ENCODE measurements at places on chromosomes 7 and 10.

GRCh38 chr10:102682981-102683380, 31.2 kb downstream of the ARL3 start:
- H3K27ac ChIP-seq, result no peak overlapping the region
- H3K27me3 ChIP-seq, result no peaks in the 10 kb centered on the region
- H3K4me3 ChIP-seq, result no peak overlapping the region
- H3K36me3 ChIP-seq, result peaks cover 6% of the 10 kb centered on the region
- H3K4me1 ChIP-seq, result peaks cover 6% of the 10 kb centered on the region

GRCh38 chr7:42492920-42493319, 255.9 kb upstream of the GLI3 start:
- no peaks in the 10 kb centered on the region for H3K36me3 ChIP-seq
- no peak overlapping the region for H3K27ac ChIP-seq
- no peaks in the 10 kb centered on the region for H3K4me1 ChIP-seq
- no peaks in the 10 kb centered on the region for H3K27me3 ChIP-seq

GRCh38 chr7:26008428-26008827, 143.6 kb upstream of the NFE2L3 start:
- no peaks in the 10 kb centered on the region for H3K4me1 ChIP-seq
- DNase-seq, result no peak
- peaks cover 34% of the 10 kb centered on the region for H3K27me3 ChIP-seq
- H3K27ac ChIP-seq, result no peak overlapping the region
- no peaks in the 10 kb centered on the region for H3K36me3 ChIP-seq

DNA sequence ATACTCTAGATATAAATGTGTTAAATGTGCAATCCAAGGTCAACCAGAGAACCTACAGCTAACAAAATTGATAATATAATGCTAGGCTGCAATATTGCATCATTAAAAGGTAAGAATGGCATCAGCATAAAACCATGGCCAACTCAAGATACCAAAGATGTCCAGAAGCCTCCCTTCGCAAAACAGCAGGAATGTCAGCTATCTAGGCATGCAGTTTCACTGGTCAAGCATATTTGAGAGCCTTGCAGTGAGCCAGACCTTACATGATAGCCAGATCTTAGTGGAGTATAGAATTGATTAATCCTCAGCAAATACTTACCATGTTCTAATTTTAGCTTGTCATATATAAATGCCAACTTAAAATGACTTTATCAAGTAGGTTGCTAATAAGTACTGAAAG, 138.8 kb downstream of the ZEB1 start:
- no peak overlapping the region for H3K27ac ChIP-seq
- peaks cover 30% of the 10 kb centered on the region for H3K4me1 ChIP-seq
- DNase-seq, result no peak
- H3K4me3 ChIP-seq, result no peak overlapping the region
- H3K36me3 ChIP-seq, result peaks cover 6% of the 10 kb centered on the region

GRCh38 chr7:151742713-151743480, 134.0 kb downstream of the PRKAG2 start:
- no peak for DNase-seq
- H3K4me3 ChIP-seq, result no peak overlapping the region
- no peak overlapping the region for H3K27ac ChIP-seq
- H3K36me3 ChIP-seq, result no peaks in the 10 kb centered on the region
- no peaks in the 10 kb centered on the region for H3K27me3 ChIP-seq

DNA sequence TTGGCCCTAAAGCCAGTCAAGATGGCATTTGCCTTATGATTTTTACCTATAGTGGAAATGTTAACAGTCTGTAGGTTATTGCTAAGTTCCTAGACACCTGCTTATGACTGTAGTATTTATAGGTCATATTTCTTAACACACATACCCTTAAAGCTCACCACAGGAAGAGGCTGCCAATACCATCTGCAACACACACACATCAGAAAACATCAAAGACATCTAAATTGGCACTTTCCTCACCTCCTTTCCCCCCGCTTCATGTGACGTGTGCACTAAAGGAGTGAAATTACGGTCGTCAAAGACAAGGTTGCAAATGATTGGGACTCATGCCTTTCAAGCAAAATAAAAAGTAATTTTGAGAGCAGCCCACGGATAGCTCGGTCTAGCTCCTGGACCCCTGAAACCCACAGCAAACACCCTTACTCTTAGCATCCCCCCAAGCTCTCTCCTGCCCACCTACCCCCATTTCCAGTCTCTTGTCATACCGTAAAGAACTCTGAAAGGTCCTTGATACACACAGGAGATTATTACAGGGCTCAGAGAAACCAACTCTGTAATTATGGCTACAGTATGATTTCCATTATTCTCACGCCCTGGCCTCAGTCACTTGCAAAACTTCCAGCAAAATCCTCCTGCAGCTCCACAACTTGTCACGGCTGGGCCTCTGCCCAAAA, 90.5 kb downstream of the PLXNA4 start:
- H3K4me3 ChIP-seq, result peak overlapping the region; percentile 65
- H3K27me3 ChIP-seq, result peaks cover 21% of the 10 kb centered on the region
- H3K4me1 ChIP-seq, result peaks cover 60% of the 10 kb centered on the region
- DNase-seq, result no peak
- H3K27ac ChIP-seq, result peak overlapping the region; percentile 10

- DNase-seq, result no peak
- H3K4me3 ChIP-seq, result no peak overlapping the region
- H3K36me3 ChIP-seq, result peaks cover 2% of the 10 kb centered on the region
- no peaks in the 10 kb centered on the region for H3K4me1 ChIP-seq
- no peak overlapping the region for H3K27ac ChIP-seq
Observed at GRCh38 chr10:76884673-76885275, 752.8 kb downstream of the KCNMA1 start.

- H3K36me3 ChIP-seq, result no peaks in the 10 kb centered on the region
- peak overlapping the region; percentile 41 for H3K27ac ChIP-seq
- DNase-seq, result no peak
- peaks cover 60% of the 10 kb centered on the region for H3K27me3 ChIP-seq
- peaks cover 5% of the 10 kb centered on the region for H3K4me1 ChIP-seq
Observed at GRCh38 chr10:6678956-6679355, 98.9 kb upstream of the PRKCQ start.

DNA sequence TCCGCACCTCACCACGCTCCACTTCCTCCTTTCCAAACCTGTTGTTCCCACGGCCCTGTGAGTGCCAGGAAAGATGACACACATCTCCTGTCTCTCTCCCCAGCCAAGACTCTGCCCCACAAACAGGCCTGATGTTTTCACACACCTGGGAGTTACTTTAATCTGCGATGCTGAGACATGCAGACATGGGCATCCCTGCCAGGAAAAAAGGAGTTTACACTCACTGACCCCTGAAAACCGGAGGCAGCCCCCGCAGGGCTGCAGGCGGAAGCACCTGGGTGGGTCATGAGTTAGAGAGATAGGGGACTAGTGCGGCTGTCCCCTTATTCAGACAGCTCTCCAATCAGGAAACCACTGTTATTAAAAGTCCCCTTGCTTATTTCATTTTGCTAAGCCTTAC, 106.4 kb upstream of the CARD11 start:
- no peak for DNase-seq
- peaks cover 2% of the 10 kb centered on the region for H3K36me3 ChIP-seq
- peaks cover 22% of the 10 kb centered on the region for H3K4me1 ChIP-seq
- no peak overlapping the region for H3K27ac ChIP-seq
- H3K27me3 ChIP-seq, result no peaks in the 10 kb centered on the region

GRCh38 chr7:34327681-34328080, 330.3 kb upstream of the NPSR1 start:
- H3K4me3 ChIP-seq, result no peak overlapping the region
- no peak overlapping the region for H3K27ac ChIP-seq
- no peak for DNase-seq
- peaks cover 2% of the 10 kb centered on the region for H3K36me3 ChIP-seq
- H3K27me3 ChIP-seq, result peaks cover 6% of the 10 kb centered on the region
- H3K4me1 ChIP-seq, result no peaks in the 10 kb centered on the region

DNA sequence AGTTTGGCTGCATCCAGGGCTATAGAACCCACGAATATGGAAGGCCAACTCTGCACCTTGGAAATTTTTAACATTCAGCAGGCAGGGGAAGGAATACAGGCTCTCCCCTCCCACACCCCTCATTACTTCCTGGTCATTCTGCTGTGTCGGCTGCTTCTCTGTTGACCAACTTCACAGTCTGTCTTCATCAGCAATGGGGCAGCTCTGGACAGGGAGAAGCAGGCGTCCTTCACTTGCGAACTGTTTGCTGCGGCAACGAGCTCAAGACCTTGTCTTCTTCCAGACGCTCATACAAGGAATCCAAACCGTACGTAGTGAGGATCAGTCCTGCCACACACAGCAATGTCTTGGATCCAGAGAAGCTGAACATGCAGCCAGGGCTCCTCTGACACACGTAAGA, 192.2 kb downstream of the DIP2C start:
- H3K36me3 ChIP-seq, result peaks cover 2% of the 10 kb centered on the region
- H3K27me3 ChIP-seq, result peaks cover 7% of the 10 kb centered on the region
- H3K4me1 ChIP-seq, result peaks cover 3% of the 10 kb centered on the region
- no peak overlapping the region for H3K4me3 ChIP-seq
